Kidney tubule cell (primary cell): ENCODE measurements at places on chromosomes 5 and 9.

DNA sequence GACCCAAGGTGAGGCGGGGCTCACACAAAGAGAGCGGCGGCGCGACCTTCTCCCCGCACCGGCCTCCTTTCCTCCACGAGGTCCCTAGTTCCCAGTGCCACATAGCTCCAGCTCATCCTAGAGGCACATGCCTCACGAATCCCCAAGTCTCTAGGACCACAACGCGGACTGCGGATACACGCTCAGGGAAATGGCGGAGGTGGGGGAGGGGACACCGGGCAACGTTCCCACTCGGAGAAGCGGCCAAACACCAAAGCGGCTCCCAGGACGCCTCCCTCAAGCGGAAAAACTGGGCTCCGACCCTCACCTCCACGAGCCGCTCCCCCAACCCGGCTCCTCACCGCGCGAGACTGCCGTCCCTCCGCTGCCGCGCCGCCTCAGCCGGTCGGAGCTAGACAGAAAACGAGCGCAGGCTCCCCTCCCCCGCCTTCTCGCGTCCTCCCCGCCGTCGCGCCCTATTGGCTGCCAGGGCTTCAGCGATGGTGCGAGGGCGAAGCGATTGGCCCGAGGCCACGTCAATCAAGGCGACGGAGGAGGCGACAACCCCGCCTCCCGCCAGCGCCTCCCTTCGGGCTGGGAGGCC, at the start of gene HNRNPK:
Gene HNRNPK, minus strand, starts transcription at position 404 of the 583 bp plus-strand sequence. CDS start 1,963 bp downstream, outside the sequence.
- DNase-seq: peak; percentile 98

DNA sequence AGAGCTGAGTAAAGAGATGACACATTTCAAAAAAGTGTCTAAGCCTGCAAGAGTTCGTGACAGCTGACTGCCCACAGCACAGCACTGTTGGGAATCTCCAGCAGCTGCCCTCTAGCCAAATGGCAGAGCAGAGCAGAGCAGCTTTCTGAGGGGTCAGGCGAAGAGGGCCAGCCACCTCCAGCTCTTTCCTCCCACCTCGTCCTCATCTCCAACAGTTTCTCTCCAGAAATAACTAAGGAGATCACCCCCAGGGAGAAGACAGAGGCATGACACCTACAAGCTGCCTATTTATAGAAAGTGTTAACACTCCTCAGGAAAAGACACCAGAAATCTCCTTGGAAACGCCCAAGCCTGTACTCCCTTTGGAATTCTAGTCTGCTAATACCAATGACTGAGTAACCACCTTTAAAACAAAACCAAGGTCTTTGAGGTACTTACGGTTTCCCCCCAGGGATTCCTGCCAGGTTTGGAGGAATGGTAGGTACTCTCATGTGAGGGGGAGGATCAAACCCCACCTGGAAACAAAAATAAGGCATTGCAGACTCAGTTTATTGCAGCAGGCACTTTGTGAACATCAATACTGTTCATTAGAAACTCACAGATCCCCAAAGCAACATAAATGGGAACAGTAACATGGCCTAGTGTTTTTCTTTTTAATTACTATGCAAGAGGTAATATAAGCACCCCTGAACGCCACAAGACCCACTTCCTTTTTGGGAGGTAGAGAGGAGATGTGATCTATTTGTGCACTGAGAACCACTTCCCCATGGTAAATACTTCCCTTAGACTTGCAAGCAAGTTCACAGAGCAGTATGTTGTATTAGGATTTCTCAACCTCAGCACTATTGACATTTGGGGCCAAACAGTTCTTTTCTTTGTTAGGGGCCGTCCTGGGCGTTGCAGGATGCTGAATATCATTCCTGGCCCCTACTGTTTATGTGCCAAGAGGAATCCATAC, 79.3 kb downstream of the TLE1 start:
- DNase-seq: peak; percentile 89

GRCh38 chr9:118630931-118631595, 738.2 kb downstream of the BRINP1 start:
- DNase-seq: peak; percentile 66

GRCh38 chr5:96115147-96115807, 153.6 kb upstream of the ELL2 start:
- no peak for DNase-seq

- DNase-seq: no peak
Observed at GRCh38 chr5:150777685-150778084, 872 bp upstream of the SMIM3 start.

DNA sequence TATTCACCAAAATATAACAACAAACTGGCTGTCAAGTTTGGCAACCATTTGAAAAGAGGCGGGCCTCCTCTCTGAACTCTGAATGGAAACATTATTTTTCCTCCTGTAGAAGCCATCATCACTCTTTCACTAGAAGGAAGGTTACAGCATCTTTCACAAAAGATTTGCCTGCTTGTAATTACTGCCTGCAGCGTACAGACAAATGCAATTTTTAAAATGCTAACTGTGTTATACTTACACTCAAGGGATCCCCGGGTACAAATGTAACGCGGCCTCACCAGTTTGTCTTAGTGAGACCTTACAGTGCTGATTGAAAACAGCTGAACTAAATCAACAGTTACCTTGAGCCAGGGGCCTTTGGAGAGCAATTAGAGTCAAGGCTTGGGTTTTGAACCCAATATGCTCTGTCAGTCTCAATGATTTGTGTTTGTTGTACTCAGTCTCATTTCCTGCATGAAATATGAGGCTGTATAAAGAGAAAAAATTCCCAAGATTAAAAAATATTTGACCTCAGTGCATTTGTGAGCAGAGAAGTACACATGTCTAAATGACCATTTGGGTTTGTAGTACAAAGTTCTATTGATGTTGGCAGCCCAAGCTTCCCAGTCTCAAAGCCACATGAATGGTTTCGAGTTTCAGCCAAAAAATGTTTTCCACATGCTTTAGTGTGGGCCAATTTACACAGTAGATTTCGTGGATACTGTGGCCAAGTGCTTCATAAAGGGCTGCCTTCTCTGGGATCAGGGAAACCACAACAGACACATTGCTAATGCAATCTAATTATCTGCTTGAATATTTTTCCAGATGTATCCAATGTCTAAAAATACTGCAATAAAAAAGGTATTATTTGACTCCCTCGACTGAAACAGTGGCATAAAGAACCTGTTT, 500.0 kb downstream of the SPATA31D1 start:
- DNase-seq: no peak

DNA sequence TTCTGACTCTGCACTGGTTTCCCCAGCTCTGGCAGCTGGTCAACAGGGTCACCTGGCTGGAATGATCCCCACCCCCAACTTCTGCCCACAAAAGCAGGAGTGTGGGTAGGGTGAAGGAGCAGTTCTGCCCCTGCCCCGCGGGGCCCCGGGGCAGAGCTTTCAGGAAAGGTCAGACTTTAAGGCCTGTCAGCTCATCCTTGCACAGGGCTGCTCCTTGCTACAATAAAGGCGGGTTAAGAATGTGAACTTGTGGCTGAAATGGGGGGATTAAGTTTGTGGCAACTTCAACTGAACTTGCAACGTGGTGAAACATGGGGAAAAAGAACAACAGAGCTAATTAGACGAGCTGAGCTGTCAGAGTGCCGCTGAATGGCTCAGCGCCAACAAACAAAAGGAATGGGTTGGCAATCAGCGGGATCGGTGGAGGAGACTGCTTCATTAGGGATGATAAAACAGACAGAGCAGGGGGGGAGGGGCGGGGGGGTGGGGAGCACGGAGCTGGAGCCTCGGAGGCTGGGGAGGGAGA, 50.8 kb downstream of the CRB2 start:
- no peak for DNase-seq

GRCh38 chr5:118447350-118447749, 541.0 kb downstream of the DTWD2 start:
- DNase-seq: no peak

DNA sequence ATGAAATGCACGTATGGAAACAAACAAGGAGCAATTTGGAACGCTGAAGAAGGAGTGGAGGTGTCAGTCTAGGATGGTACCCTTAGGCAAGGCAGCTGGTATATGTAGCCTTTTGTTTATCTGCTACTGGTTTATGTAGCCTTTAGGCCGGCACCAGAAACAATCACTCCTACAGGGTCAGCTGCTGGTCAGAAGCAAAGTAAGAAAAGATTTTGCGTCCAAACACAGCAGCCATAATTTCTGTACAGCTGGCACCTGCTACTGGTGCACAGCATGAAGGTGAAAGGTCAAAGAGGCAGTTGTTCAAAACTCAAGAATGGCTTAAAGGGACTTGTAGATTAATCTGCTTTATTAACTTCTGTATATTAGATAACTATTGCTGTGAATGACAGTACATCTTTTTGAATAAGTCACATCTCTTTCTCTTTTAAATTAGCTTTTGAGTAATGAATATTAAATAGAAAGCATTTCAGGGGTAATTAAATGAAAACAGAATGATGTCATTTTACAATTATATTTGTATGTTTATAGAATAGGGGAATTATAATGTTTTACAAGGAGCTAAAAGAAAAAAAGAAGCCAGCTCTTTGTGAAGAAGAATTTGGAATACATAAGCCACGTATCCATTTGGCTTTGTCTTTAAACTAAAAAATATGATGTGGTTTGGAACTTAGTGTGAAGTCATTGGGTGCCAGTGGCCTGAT, 33.1 kb upstream of the TLX3 start:
- DNase-seq: no peak
